ENCODE measurements at places on chromosomes 1 and 21.

GRCh38 chr1:230567221-230567575, 75.1 kb upstream of the COG2 start:
- no peak for DNase-seq

DNA sequence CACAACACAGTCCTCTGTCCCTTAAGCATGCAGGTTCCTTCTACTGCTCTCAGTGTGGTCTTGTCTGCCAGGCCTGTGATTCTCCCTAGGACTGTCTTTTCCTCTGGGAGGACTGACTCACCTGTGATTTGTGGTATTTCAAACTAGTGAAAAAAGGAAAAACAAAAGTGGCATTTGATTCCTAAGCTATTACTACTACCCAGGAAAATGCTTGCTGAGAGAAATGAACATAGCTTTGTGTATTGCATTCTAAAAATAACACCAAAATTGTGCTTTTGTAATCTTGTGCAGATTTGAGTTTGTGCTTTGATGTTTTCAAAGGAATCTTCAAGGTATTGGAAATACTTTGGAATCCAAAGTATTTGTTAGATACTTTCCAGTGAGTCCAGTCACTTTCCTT, 57.0 kb downstream of the GPR161 start:
- DNase-seq = no peak

DNA sequence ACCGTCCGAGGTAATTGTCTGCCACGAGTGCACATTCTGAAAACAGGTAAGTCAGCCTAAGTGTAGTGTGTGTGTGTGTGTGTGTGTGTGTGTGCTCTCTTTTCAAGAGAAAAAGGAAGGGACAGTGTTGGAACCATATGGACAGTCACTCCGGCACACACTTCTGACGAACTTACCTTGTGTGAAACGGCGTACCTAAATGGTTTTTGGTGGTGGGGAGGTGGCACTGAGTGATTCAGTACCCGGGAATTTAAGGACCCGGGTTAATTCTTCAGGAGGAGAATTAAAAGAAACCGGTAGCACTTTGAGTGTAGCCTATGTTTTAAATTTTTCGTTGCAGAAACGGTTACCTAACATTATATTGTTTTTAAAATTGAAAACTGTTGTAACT, 286 bp downstream of the ODR4 start:
- no peak for DNase-seq

GRCh38 chr1:201366696-201367095, 10.8 kb downstream of the TNNT2 start:
- no peak for DNase-seq

GRCh38 chr1:151612501-151613281, 841 bp downstream of the SNX27 start:
- DNase-seq = peak; percentile 5

DNA sequence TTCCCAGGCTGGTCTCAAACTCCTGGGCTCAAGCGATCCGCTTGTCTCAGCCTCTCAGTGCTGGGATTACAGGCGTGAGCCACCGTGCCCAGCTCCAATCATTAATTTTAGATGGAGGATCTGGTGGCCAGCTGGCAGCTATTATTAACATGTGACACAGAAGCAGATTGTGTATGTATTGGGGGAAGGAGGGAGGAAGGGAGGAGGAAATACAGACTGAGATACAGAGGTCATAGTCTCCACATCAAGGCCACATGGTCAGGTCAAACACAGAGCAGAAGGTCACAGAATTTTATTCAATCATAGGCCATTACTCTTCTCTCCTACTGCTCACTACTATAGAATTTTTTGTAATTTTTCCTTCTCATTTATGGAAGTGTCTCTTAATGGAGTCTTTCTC, 57.9 kb upstream of the ADORA3 start:
- DNase-seq = no peak

DNA sequence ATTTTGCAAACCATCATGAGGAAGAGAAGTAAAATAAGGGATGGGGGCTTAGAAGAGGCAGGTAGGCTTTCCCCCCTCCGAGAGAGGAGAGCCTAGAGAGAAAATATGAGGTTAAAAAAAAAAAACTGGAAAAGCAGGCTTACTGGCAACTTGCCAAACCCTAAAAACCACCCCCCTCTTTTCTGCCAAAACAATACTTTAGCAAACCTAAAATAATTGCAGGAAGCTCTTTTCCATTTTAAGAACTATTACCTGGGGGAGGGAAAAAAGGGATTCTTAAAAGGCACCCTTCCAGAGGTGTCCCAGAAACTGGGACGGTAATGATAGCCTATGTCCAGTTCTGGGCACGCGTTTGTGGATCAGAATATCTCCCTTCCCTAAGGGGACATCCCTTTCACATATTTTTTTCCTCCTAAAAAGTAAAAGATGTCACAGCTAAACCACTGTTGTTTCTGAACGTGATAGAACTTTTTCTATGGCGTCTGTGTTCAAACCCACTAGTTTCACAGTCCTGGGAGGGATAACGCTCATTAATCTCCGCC, 1.1 kb upstream of the NFIA start:
- DNase-seq = no peak

DNA sequence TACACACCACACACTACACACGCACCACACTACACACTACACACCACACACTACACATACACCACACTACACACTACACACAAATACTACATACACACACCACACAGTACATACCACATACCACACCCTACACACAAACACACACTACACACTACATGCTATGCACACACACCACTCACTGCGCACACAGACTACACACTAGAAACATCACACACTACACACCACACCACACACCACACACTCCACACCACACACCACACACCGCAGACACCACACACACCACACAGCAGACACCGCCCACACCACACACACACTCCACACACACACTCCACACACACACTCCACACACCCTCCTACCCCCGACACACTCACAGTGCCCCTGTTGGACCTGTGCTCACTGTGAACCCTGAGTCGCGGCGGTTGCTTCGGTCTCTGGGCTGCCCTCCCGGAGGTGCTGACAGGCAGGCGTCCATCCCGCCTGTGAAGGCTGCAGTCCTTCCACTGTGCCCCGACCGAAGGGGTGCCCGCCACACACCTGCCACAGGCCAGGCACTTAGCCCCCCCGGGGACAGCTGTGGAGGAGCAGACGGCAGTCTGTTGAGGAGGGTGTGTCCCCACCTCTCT, 21.4 kb downstream of the TFF3 start:
- no peak for DNase-seq

DNA sequence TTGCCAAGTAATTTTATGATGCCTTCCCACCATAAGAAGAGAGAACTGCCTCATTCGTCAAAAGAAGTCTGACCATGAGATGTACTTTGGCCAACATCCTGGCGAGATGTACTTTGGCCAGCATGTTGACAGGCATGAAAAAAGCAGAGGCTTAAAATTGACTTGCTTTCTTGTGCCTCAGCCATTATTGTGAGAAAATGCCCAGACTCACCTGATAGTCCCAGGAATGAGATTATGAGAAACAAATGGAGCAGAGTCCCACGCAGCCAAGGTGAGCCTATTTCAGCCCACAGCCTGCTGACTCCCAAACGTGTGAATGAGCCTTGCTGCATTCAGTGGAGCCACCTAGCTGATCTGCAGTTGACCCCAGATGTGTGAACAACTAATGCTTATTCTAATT, 43.5 kb upstream of the ZNF644 start:
- DNase-seq = no peak

GRCh38 chr1:79262745-79263258, 256.3 kb upstream of the ADGRL4 start:
- no peak for DNase-seq

DNA sequence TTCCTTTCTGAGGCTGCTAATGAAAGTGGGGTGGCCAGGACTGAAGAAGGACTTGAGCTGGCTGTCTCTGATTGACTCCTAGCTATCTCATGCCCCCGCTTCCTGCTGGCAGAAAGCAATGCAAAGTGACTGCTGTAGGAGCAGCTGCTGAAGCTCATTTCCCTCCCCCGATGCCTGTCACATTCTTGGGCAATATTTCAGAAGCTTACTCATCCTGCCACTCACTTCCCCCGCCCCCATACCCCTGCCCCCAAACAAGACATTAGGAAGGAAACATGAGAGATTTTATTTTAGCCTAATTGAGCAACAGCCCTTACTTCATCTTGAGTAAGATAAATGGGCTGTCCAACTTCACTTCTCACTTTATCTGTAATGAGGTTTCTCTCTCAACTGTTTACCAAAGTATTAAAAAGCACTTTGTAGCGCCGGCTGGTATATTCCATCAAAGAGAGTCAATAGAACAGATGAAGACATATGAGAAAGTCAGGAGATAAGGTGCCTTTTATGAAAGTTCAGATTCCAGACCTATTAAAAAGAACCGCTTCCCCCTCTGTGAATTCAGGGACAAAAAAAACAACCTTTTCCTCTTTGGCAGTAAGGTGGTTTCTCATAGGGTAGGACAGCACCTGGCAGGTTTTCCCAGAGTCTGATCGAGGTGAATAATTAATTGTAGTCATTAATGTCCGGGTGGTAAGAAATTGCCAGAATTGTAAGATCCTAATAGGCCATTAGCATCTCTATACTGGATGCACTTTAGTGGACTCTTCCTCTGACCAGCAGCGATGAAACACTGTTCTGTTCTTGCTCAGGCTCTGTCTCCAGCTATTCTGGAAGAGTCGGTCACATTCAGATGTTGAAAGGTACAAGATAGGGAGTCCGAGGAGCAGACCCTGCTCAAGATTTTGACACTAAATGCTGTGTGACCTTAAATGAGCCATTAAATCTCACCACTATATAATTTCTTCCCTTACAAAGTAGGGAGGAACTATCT, 70.2 kb downstream of the SH3GLB1 start:
- DNase-seq = peak; percentile 4

DNA sequence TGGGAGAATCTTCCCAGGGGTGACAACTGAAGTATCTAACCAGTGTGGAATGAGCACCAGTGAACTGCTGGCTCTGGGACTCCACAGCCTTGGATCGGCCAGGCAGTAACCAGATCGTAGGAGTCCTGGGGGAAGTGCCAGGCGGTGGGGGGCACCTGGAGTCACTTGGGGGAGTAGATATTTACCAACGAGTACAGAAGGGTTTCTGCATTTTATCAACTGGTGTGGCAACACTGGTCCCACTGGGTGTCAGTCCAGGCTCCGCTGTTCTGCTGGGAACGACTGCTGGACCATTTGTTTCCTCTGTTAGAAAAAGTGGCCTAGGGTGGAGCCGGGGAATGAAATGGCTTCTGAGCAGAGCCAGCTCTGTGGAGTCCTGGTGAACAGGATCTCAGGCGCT, 14.4 kb downstream of the HEYL start:
- DNase-seq = no peak

All from activated T-helper 9 cell treated with anti-CD3 and anti-CD28 coated beads, Interleukin-2, amount 50 U/mL, for 16 hours (primary cell).